ENCODE measurements at places on chromosomes 16 and 17. TPM values are rescaled to one million over a fixed set of nuclear protein-coding genes. Genes with fewer than 3 reads are reported as not detected.
A peak's percentile ranks its signal among the peaks of the same experiment; 100 is the strongest.

GRCh38 chr16:8961811-8962390 is 1.8 kb downstream of the USP7 start:
- no peak for DNase-seq
- H3K36me3 ChIP-seq: no peaks in the 10 kb centered on the region
- peak overlapping the region; percentile 51 for H3K4me3 ChIP-seq
- H3K27me3 ChIP-seq: no peaks in the 10 kb centered on the region

DNA sequence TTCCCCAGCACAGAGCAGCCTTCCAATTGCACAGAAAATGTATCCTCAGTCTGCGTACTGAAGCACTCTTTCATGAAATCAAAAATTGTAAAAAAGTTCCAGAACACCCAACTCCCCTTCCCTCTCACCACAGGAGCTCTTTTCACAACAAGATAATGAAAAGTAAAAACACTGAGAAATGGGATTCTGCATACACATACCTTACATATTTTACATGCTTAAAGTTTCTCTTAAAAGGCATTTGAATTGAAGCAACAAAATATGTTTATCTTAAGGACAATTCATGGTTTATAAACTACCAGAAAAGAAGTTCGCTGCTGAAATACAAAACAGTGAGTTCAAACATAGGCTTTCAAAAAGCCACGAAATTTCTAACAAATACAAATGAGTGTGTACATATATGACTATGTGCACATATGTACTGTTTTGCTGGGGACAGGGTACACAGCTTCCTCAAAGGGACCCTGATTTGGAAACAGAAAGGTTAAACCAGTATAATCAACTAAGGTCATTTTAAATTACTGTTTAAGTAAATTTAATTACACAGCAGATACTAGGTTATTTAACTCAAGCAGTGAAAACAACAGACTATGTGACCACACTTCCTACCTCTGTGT is 33.8 kb downstream of the COG1 start:
- H3K4me3 ChIP-seq: no peak overlapping the region
- no peak for DNase-seq
- no peaks in the 10 kb centered on the region for H3K27me3 ChIP-seq
- no peak overlapping the region for H3K27ac ChIP-seq
- H3K4me1 ChIP-seq: peaks cover 48% of the 10 kb centered on the region

GRCh38 chr16:66551788-66552285 is 539 bp upstream of the CKLF start:
- DNase-seq: no peak
- no peaks in the 10 kb centered on the region for H3K27me3 ChIP-seq
- no peaks in the 10 kb centered on the region for H3K36me3 ChIP-seq
- peaks cover 72% of the 10 kb centered on the region for H3K4me1 ChIP-seq

GRCh38 chr17:43784068-43784467 is 3.8 kb downstream of the CFAP97D1 start:
- no peak for DNase-seq
- peaks cover 20% of the 10 kb centered on the region for H3K27me3 ChIP-seq
- H3K4me3 ChIP-seq: no peak overlapping the region
- no peak overlapping the region for H3K27ac ChIP-seq
- H3K36me3 ChIP-seq: no peaks in the 10 kb centered on the region
- H3K4me1 ChIP-seq: peaks cover 6% of the 10 kb centered on the region

DNA sequence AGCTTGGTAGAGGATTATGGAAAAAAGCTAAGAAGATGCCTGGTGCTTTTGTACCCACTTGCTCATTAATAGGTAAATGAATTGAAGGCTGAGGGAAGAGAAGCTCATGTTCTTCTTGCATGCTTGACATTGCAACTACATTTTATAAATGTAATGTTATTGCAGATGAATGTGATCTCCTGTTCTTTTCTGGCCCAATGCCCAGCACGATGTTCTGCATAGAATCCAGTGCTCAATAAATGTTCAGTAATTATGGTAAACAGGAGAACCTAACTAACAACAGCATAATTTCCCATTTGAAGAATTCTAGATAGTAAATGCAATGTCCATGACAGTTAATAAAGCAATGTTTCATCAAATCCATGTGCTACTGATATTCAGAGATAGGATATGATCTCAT is 638.2 kb upstream of the SOX9 start:
- H3K27ac ChIP-seq: no peak overlapping the region
- H3K27me3 ChIP-seq: no peaks in the 10 kb centered on the region
- DNase-seq: no peak
- H3K4me3 ChIP-seq: no peak overlapping the region

The AGRP gene
- not detected for polyA plus RNA-seq

The SRCAP gene
- 33.0 TPM for polyA plus RNA-seq

All from CD8-positive, alpha-beta memory T cell (primary cell).